Large intestine (tissue), 12 donors: ENCODE measurements at places on chromosomes 2 and 18.

DNA sequence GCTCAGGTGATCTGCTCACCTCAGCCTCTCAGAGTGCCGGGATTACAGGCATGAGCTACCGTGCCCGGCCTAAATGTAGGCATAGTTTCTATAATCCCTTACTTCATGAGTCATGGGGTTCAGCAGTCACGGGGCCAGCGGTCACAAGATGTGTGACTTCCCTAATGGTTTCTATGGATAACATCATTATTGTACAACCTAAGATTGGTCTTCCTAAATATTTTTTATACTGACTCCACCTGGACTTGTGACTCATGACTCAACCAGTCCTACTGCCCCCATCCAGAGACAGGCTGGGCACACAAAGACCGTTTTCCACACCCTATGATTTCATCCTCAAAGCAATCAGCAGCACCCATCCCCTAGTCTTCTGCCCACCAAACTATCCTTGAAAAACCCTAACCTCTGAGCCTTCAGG lies 15.9 kb downstream of the FAM210A start:
- H3K4me3 ChIP-seq: no peak overlapping the region
- H3K27me3 ChIP-seq: no peaks in the 10 kb centered on the region
- H3K27ac ChIP-seq: no peak overlapping the region
- H3K36me3 ChIP-seq: no peaks in the 10 kb centered on the region
- H3K4me1 ChIP-seq: no peaks in the 10 kb centered on the region

DNA sequence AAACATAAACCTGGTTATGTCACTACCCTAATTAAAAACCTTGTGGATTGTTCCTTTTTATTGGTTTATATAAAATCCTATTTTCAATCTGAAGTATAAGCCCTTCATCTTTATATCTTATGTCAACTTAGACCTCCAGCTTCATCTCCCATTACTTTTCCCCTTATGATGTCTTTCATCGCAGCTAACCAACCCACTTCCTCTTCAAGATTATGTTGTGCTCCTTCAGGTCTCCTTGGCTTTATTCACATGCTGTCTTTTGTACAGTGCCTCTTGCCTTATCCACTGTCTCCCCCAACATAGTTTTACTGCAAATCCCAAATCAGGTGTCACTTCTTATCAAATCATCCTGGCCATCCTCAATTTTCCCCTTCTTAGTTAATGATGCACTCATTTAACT lies 25.9 kb downstream of the MBD5 start:
- no peaks in the 10 kb centered on the region for H3K4me1 ChIP-seq
- H3K27me3 ChIP-seq: no peaks in the 10 kb centered on the region
- no peaks in the 10 kb centered on the region for H3K36me3 ChIP-seq
- DNase-seq: no peak
- H3K27ac ChIP-seq: no peak overlapping the region
- no peak overlapping the region for H3K4me3 ChIP-seq

- no peaks in the 10 kb centered on the region for H3K36me3 ChIP-seq
- H3K27ac ChIP-seq: no peak overlapping the region
- no peaks in the 10 kb centered on the region for H3K27me3 ChIP-seq
- H3K4me1 ChIP-seq: no peaks in the 10 kb centered on the region
- H3K4me3 ChIP-seq: no peak overlapping the region
Observed at GRCh38 chr2:37493425-37493824, 149.0 kb downstream of the QPCT start.

DNA sequence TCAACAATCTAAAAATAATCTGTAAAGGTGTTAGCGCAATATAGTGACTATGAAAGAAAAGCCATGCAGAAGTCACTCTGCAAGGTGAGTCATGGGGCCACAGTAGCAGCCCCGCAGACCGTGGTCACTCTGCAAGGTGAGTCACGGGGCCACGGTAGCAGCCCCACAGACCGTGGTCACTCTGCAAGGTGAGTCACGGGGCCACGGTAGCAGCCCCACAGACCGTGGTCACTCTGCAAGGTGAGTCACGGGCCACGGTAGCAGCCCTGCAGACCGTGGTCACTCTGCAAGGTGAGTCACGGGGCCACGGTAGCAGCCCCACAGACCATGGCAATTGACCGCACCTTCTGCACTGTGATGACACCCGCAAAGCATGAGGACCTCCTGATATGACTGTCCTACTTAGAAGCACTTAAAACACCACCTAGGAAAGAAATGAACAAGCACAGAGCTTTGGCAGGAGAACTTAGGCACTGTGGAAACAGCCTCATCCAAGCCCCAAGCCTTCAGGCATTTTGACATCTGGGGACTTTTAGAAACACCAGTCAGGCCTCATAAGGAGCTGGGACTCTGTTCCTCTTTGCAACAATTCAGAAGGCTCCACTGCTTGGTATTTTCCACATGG lies 70.1 kb downstream of the LDLRAD4 start:
- no peak overlapping the region for H3K27ac ChIP-seq
- DNase-seq: no peak
- H3K4me3 ChIP-seq: no peak overlapping the region
- no peaks in the 10 kb centered on the region for H3K36me3 ChIP-seq
- H3K4me1 ChIP-seq: no peaks in the 10 kb centered on the region
- H3K27me3 ChIP-seq: no peaks in the 10 kb centered on the region

- no peak overlapping the region for H3K27ac ChIP-seq
- no peak overlapping the region for H3K4me3 ChIP-seq
- H3K4me1 ChIP-seq: peaks cover 8% of the 10 kb centered on the region
- peak; percentile 38 for DNase-seq
- no peaks in the 10 kb centered on the region for H3K27me3 ChIP-seq
- peaks cover 61% of the 10 kb centered on the region for H3K36me3 ChIP-seq
Observed at GRCh38 chr2:239106314-239106908, 258.5 kb downstream of the TWIST2 start.

GRCh38 chr18:43805646-43806194 lies 528.4 kb upstream of the SYT4 start:
- H3K36me3 ChIP-seq: no peaks in the 10 kb centered on the region
- no peak overlapping the region for H3K27ac ChIP-seq
- H3K27me3 ChIP-seq: no peaks in the 10 kb centered on the region
- DNase-seq: no peak

GRCh38 chr2:171166328-171166983 lies 5.8 kb upstream of the TLK1 start:
- DNase-seq: no peak
- no peak overlapping the region for H3K4me3 ChIP-seq
- no peak overlapping the region for H3K27ac ChIP-seq
- no peaks in the 10 kb centered on the region for H3K36me3 ChIP-seq
